Large intestine (tissue), 12 donors: ENCODE measurements at places on chromosomes 5 and 9. TPM values are rescaled to one million over a fixed set of nuclear protein-coding genes. Genes with fewer than 3 reads are reported as not detected.

MAMDC2 gene
- polyA plus RNA-seq = 7.9 TPM

DNA sequence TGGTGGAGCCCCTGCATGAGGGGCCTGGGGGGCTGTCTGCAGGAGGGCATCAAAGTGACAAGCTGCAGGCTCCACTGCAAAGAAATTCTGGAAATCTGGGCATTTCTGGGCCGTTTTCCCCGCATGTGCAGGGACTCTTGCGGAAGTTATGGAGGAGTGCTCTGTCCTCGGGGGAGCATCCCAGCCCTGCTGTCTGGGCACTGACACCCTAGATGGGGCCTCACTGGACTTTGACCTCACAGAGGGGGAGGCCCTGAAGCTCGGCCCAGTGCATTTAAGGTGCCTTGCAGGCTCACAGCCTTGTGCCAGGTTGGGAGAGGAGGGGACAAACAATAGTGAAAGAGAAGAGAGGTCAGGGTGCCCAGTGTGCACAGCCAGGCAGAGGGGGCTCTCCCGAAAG is 35.4 kb downstream of the LHX3 start:
- peak; percentile 91 for DNase-seq

DNA sequence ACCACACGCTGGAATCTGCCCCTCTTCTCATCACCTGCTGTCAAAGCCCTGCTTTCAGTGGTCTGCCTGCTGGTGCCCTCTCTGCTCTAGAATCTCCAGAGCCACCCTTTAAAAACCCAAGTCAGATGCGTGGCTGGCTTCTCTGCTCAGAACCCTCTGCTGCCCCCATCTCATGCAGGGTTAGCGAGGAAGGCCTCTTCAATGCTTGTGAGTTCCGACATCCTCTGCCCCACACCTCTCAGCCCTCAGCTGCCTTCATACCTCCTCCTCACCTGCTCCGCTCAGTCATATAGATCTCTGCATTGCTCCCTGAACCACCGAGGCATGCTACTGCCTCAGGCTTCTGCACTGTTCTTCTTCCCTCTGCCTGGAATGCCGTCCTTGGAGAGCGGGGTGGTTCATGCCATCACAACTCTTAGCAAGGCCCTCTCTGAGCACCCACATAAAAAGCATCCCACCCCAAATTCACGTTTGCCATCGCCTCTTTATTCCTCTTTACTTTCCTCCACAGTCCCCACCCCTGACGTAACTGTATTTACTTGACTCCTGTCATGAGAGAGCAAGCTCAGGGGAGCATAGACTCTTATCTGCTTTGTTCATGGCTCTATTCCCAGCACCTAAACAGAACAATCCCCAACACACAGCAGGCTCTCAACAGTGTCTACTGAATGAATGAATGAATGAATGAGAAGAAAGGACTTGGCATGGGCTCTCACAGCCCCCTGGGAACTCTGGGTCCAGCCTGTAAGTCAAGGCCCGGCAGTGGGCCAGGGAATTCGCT is 10.4 kb downstream of the SHB start:
- DNase-seq = no peak

GRCh38 chr9:91857291-91858212 is 92.5 kb downstream of the ROR2 start:
- DNase-seq = no peak

DNA sequence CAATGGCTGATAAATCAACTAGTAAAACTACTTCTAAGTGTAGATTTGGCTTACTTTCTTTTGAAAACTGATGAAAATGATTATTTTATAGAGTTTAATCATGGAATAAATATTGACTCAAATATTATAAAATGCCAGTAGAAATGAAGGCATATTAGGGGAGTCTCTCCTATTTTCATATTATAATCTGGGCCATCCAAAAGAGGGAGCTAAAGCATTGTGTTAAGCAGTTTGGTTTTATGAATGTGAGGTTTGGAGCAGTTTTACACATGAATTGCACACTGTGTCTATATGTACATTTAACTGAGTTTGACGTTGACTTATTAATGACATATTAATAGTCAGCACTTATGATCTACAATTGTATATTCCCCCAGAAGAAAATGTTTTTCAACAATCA is 17.4 kb downstream of the CDH9 start:
- DNase-seq = no peak
